CD4-positive, alpha-beta T cell (primary cell): ENCODE measurements at places on chromosomes 11 and 22. TPM values are rescaled to one million over a fixed set of nuclear protein-coding genes. Genes with fewer than 3 reads are reported as not detected.

P2RX3 gene
- not detected for total RNA-seq

OR52I2 gene
- total RNA-seq: not detected

RBMXL2 gene
- total RNA-seq: not detected

SIAE gene
- total RNA-seq: 5.6 TPM

DNA sequence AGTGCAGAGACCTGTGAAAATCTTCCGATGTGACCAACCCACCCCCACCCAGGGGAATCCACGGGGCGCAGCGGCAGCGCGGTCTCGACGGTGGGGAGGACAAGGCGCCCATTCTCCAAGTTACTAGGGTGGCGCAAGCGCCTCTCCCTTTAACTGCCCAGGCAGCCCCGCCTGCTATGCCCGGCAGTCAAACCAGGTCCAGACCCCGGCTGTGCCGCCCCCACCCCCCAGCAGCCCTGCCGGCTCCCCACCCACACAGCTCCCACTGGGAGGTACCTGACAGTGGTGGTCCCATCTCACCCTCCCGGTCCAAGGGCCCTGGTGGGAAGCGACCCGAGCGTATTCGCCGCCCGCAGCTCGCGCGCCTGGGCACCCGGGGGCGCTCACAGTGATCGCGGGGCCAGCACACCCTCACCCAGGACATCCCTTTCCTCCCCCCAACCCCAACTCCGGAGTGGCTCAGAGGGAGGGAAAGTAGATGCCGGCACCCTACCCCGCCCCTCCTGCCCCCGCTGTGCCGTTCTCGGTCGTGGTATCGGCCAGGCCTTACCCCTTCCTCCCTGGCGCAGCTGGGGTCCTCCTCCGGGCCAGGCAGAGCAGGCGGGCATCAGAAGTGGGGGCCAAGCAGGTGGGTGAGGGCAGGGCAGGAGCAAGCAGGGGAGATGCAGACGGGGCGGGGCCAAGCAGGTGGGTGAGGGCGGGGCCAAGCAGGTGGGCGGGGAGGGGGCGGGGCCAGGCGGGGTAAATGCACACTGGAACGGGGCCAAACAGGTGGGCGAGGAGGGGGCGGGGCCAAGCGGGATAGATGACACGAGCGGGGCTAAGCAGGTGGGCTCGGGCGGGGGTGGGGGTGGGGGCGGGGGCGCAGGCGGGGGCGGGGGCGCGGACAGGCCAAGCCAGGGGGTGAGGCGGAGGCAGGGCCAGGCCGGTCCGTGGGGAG, at the start of gene TRPM5:
Gene TRPM5, minus strand, starts transcription at position 634 of the 940 bp plus-strand sequence. CDS start 21,478 bp downstream, outside the sequence.
- peak; percentile 76 for DNase-seq
- peak within 1 kb of the TSS; percentile 75 for H3K4me3 ChIP-seq
- H3K27me3 ChIP-seq: no peaks in the 10 kb centered on the region
- H3K4me1 ChIP-seq: peaks cover 64% of the 10 kb centered on the region

DNA sequence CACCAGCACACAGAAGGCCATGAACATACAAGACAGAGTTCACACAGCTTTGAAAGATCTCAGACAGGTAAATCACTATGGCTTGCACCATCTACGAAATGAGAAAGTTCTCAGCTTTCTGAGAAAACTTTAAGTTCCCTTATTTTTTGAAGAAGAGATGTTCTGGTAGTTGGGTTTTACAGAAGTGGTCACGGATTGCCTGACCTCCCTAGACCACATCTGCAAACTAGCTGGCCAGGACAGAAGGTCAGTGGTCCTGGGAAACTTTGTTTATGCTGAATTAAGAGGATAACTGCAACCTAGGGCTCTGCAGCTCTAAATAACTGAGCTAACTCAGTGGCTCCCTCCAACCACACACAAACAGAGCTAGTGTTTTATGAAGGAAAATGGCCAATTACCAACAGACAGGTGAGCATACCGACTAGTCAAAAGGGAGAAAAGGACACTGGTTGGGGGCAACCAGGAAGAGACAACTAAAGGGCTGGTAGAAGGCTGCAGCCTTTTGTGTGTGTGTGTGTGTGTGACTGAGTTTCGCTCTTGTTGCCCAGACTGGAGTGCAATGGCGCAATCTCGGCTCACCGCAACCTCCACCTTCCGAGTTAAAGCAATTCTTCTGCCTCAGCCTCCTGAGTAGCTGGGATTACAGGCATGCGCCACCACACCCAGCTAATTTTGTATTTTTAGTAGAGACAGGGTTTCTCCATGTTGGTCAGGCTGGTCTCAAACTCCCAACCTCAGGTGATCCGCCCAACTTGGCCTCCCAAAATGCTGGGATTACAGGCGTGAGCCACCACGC, 8.5 kb upstream of the SCN2B start:
- no peaks in the 10 kb centered on the region for H3K36me3 ChIP-seq
- H3K27me3 ChIP-seq: peaks cover 13% of the 10 kb centered on the region
- DNase-seq: no peak
- H3K4me1 ChIP-seq: no peaks in the 10 kb centered on the region
- no peak overlapping the region for H3K27ac ChIP-seq
- no peak overlapping the region for H3K4me3 ChIP-seq

- H3K4me1 ChIP-seq: no peaks in the 10 kb centered on the region
- no peaks in the 10 kb centered on the region for H3K36me3 ChIP-seq
- H3K27me3 ChIP-seq: no peaks in the 10 kb centered on the region
- no peak for DNase-seq
- no peak overlapping the region for H3K27ac ChIP-seq
Measured at GRCh38 chr11:84249344-84250135, 963.4 kb upstream of the CCDC90B start.

DNA sequence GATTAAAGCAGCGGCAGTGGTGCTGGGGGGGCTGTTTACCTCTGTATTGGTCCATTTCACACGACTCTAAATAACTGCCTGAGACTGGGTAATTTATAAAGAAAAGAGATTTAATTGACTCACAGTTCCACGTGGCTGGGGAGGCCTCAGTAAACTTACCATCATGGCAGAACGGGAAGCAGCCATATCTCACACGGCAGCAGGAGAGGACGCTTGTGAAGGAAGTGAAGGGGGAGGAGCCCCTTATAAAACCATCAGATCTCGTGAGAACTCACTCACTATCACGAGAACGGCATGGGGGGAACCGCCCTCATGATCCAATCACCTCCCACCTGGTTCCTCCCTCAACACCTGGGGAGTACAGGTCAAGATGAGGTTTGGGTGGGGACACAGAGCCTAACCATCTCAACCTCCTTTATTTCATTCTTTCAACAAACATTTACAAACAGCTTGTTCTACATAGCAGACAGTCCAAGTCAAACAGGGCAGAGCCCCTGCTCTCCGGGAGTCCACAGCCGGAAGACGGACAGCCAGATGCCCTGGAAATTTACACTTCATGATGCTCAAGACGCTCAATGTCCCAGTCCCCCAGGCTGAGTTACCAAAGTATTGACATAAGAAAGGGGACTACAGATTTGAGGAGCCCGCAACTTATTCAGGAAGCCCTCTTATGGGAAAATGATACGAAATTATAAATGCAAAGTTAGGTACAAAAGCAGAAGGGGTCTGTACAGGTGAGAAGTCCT, 26.3 kb upstream of the HMGXB4 start:
- DNase-seq: no peak
- no peaks in the 10 kb centered on the region for H3K27me3 ChIP-seq
- peaks cover 4% of the 10 kb centered on the region for H3K4me1 ChIP-seq
- no peak overlapping the region for H3K27ac ChIP-seq
- no peaks in the 10 kb centered on the region for H3K36me3 ChIP-seq
- H3K4me3 ChIP-seq: no peak overlapping the region

GRCh38 chr11:61727401-61727811, 25.0 kb upstream of the MYRF start:
- no peaks in the 10 kb centered on the region for H3K27me3 ChIP-seq
- no peak overlapping the region for H3K4me3 ChIP-seq
- no peak for DNase-seq

DNA sequence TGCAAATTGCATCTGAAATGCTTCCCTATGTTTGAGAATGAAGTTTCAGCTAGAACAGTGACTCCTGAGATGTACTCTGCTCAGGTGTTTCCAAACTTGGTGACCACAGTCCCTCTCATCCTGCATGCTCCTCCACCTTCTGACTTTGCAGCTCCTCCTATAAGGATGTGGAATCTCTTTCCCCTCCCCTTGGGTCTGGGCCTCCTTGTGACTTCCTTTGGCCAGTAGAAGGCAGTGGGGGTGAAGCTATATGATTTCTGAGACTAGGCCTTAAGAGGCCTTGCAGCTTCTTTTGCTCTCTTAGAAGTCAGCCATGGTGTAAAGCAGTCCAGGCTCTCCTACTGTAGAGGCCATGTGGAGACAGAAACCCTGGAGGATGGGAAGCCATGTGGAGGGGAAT, 50.7 kb downstream of the CSF2RB start:
- no peaks in the 10 kb centered on the region for H3K27me3 ChIP-seq
- no peak for DNase-seq
- no peaks in the 10 kb centered on the region for H3K36me3 ChIP-seq
- H3K4me3 ChIP-seq: no peak overlapping the region
- no peak overlapping the region for H3K27ac ChIP-seq

DNA sequence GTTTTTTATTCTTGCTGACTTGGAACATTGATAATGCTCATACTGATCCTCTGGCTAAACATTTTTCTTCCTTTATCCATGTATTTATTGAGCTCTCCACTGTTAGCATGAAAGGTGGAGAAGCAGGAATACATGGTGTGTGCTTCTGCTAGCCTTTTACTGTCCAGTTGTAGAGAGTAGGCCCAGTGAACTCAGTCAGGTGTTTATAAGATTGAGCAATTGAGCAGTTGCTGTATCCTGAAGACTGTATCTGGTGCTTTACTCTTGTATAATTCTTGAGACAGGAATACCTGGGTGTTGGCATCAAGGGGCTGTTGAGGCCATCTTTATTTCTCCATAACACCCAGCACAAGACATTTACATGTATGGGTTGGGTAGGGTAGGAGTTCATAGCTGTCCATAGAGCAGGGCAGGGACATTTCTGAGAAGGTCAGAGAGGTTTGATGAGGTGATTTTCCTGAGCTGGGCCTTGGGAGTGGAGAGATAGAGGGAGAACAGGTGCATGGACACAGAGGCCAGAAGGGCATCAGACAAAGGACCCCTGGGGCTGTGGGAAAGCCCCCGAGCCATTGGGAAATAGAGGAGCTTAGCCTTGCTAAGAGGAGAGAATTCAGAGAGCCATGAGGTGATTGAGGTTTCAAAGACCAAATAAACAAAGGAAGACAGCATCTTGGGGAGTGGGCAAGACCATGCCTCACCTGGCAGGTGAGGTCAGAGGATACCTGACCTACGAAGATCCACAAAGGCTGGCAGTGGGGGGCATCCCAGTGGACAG, 155.5 kb downstream of the TEAD1 start:
- H3K27ac ChIP-seq: no peak overlapping the region
- H3K27me3 ChIP-seq: peaks cover 61% of the 10 kb centered on the region
- H3K36me3 ChIP-seq: no peaks in the 10 kb centered on the region
- DNase-seq: no peak
- H3K4me1 ChIP-seq: no peaks in the 10 kb centered on the region
- H3K4me3 ChIP-seq: no peak overlapping the region

DNA sequence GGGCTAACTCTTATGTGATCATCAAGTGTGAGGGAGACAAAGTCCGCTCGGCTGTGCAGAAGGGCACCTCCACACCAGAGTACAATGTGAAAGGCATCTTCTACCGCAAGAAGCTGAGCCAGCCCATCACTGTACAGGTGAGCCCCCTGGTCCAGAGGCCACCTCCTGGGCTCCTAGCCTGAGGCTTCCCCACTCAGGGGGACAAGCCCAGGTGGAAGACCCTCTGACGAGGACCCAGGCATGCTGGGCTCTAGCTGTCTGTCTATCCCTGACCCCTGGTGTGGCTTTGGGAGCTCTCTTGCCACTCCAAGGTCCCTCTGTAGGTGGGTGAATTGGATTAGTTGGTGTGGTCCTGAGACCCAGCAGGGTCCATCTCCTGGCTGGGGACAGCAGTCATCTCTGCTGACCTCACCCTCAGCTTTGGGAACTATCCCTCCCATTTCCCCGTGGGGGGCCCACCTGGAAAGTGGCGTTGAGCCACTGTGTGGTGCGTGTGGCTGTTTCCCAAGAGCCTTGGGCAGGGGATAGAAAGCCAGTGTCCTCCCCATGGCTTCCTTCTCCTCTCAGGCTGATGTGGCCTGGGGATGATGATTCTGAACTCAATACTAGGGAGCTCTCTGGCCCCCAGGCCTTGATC, 5.4 kb upstream of the MYO7A start:
- DNase-seq: no peak
- H3K27ac ChIP-seq: no peak overlapping the region
- H3K27me3 ChIP-seq: peaks cover 3% of the 10 kb centered on the region
- H3K36me3 ChIP-seq: no peaks in the 10 kb centered on the region
- no peak overlapping the region for H3K4me3 ChIP-seq

DNA sequence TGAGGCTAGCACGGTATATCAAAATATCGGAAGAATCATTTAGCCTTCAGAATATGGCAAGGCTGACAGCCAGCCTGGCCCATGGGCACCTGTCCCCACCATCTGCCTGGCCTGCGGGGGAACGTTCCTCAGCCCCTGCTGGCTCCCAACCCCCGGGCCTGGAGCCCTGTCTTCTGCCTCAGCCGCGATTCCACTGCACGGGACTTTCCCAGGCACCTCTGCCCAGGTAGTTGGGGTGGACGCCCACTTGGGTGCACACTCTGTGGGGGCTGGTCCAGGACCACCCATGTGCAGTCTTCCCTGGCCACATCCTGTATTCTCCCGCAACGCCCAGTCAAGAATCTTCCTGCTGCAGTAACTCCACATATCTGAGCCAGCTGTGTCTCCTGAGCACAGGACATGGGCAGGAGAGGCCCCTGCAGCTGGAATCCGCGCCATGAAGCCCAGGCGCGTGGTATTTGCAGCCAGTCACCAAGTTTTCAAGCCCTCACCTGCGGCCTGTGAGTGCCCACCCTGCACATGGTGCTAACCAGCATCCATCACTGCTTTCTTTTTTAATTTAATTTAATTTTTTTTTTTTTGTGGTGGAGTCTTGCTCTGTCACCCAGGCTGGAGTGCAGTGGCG, 77.9 kb downstream of the KCNQ1 start:
- H3K36me3 ChIP-seq: no peaks in the 10 kb centered on the region
- peaks cover 29% of the 10 kb centered on the region for H3K4me1 ChIP-seq
- no peak overlapping the region for H3K27ac ChIP-seq
- no peak overlapping the region for H3K4me3 ChIP-seq
- no peaks in the 10 kb centered on the region for H3K27me3 ChIP-seq
- DNase-seq: no peak

DNA sequence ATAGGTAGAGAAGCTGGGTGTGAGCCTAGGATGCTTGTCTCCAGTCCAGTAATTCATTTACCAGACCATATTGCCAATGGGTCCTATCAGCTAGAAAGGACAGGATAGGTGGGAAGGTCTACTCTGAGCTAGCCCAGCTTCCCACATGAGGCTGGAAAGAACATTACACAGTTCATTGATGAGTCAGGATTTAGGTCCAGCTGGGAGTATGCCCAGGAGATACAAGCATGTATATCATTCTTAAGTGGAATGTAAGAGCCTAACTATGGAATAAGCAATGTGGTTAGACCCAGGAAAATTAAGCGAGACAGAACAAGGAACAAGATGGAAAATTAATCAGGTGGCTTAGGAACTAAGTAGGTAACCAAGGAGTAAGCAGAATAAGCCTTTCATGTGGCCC, 59.0 kb upstream of the TBCEL start:
- H3K36me3 ChIP-seq: no peaks in the 10 kb centered on the region
- H3K4me3 ChIP-seq: no peak overlapping the region
- H3K4me1 ChIP-seq: no peaks in the 10 kb centered on the region
- no peak for DNase-seq

DNA sequence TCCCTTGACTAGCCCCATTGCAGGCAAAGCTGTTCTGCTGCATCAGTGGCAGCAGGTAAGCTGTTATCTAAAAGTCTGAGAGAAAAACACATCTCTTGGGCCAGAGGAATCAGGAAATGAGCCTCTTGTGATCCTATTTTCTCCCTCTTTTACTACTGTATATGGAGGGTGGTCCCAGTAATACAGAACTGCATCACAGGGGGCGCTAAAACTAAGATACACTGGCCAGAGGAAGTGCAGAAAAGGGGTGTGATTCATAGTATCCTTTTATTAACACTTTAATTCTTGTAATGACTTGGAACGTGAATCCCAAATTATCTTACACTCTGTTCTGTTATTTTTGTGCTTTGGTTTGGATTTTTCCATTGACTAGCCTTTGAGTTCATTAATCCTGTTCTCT, 8.8 kb upstream of the MED17 start:
- no peak overlapping the region for H3K27ac ChIP-seq
